ENCODE measurements at places on chromosomes 5 and 9.

DNA sequence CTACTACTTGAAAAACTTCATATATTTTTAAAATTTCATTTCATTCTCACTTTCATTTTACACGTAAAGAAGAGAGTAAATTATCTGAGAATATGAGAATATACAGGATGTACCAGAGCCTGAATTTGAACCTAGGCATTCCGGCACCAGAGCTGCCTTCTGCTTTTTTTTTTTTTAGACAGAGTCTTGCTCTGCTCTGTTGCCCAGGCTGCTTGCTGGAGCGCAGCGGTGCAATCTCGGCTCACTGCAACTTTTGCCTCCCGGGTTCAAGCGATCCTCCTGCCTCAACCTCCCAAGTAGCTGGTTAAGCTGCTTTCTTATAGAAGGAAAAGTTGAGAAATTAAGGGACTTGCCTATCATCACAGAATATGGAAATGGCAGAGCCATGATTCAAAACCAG is 540.1 kb downstream of the EBF1 start:
- DNase-seq = no peak

GRCh38 chr9:105385381-105385985 is 62.4 kb upstream of the FSD1L start:
- no peak for DNase-seq

DNA sequence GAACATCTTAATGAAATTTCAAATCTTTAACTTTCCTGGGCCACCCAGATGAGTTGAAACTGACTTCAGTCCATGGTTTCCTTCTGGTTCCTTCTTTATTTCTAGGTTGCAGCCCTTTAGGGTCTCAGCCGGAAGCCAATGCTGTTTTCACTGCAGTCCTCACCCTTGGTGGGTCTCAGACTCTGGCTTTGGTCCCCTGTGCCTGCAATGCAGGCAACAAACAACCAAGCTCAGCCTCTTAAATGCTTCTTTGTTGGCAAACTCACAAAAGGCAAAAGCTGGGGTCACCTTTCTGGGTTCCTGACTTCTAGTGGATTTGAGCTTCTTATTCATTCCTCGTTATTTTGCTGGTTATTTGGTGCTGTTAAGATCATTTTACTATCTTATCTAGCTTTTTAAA is 19.3 kb upstream of the APC start:
- no peak for DNase-seq

DNA sequence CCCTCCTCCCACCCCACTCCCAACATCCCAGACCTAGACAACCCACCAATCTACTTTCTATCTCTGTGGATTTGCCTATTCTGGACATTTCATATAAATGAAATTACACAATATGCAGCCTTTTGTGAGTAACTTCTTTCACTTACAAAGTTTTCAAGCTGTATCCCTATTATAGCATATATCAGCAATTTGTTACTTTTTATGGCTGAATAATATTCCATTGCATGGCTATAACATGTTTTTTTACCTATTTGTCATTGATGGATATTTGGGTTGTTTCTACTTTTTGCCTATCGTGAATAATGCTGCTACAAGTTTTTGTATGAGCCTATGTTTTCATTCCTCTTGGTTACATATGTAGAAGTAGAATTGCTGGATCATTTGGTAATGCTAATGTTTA is 1.9 kb upstream of the KIF3A start:
- no peak for DNase-seq

- DNase-seq = no peak
Observed at GRCh38 chr5:135236228-135236907, 162.7 kb downstream of the MACROH2A1 start.

- DNase-seq = no peak
Observed at GRCh38 chr5:150159741-150160179, 4.1 kb upstream of the PDGFRB start.

Data from MG63 (cell line).